ENCODE measurements at places on chromosomes 1 and 21. TPM values are rescaled to one million over a fixed set of nuclear protein-coding genes. Genes with fewer than 3 reads are reported as not detected.

CRABP2 gene
- total RNA-seq, result 1.4 TPM

EXO5 gene
- total RNA-seq, result 18.2 TPM

HCN3 gene
- 3.3 TPM for total RNA-seq

DHX9 gene
- total RNA-seq, result 355 TPM

SPATA45 gene
- not detected for total RNA-seq

ELAPOR1 gene
- total RNA-seq, result 32.7 TPM

DNA sequence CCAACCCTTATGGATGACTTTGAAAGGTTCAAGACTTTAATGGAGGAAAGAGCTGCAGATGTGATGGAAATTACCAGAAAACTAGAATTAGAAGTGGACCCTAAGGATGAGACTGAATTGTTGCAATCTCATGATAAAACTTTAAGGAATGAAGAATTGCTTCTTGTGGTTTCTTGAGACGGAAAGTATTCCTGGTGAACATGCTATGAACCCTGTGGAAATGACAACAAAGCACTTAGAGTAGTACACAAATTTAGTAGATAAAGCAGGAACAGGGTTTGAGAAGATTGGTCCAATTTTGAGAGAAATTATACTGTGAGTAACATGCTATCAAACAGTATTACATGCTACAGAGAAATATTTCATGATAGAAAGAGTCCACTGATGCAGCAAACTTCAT lies 215.4 kb downstream of the OMA1 start:
- no peak overlapping the region for H3K27ac ChIP-seq
- H3K27me3 ChIP-seq, result no peaks in the 10 kb centered on the region
- H3K4me3 ChIP-seq, result no peak overlapping the region
- no peak for DNase-seq
- no peaks in the 10 kb centered on the region for H3K36me3 ChIP-seq
- no peaks in the 10 kb centered on the region for H3K4me1 ChIP-seq

DNA sequence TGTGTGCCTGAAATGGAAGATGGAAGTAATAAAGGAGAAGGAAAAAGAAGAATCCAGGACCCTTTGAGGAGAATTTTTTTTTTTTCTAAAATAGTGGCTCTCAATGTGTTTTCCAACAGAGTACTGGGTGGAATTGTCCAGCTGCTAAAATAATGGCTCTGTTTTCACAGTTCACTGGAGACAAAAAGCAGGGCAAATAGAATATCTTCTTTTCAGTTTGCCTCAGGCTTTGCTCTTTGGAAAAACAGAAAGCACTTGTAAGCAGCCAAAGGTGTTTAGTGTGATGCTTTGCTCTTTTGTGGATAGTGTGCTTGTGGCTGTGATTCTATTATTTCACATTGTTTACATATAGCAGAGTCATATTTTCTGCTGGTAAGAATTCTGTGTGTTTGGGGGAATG lies 77.4 kb upstream of the MROH9 start:
- no peak overlapping the region for H3K27ac ChIP-seq
- H3K27me3 ChIP-seq, result peaks cover 7% of the 10 kb centered on the region
- DNase-seq, result no peak
- H3K4me3 ChIP-seq, result no peak overlapping the region

GRCh38 chr21:21200939-21201615 lies 202.9 kb downstream of the NCAM2 start:
- no peaks in the 10 kb centered on the region for H3K27me3 ChIP-seq
- H3K27ac ChIP-seq, result peak overlapping the region; percentile 74
- H3K36me3 ChIP-seq, result peaks cover 3% of the 10 kb centered on the region
- H3K4me3 ChIP-seq, result no peak overlapping the region

DNA sequence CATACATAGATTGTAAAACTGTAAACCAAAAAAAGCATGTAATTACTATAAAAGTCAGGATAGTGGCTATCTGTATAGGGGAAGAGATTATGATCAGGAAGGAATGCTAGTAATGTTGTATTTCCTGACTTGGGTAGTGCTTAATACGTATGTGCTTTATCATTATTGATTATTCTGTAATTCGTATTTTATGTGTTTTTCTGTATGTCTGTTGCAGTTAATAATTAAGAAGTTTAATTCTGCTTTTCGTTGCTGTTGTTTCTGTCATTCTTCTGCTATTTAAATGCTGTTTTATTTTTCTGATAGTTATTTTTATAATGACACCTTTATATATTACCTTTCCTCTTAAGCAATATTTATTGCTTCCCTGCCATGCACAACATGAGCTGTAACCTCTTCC lies 29.3 kb upstream of the TRIM33 start:
- DNase-seq, result no peak
- H3K36me3 ChIP-seq, result no peaks in the 10 kb centered on the region
- H3K4me1 ChIP-seq, result no peaks in the 10 kb centered on the region

GRCh38 chr1:221149555-221150075 lies 270.4 kb downstream of the HLX start:
- no peaks in the 10 kb centered on the region for H3K27me3 ChIP-seq
- H3K4me1 ChIP-seq, result no peaks in the 10 kb centered on the region
- no peaks in the 10 kb centered on the region for H3K36me3 ChIP-seq

DNA sequence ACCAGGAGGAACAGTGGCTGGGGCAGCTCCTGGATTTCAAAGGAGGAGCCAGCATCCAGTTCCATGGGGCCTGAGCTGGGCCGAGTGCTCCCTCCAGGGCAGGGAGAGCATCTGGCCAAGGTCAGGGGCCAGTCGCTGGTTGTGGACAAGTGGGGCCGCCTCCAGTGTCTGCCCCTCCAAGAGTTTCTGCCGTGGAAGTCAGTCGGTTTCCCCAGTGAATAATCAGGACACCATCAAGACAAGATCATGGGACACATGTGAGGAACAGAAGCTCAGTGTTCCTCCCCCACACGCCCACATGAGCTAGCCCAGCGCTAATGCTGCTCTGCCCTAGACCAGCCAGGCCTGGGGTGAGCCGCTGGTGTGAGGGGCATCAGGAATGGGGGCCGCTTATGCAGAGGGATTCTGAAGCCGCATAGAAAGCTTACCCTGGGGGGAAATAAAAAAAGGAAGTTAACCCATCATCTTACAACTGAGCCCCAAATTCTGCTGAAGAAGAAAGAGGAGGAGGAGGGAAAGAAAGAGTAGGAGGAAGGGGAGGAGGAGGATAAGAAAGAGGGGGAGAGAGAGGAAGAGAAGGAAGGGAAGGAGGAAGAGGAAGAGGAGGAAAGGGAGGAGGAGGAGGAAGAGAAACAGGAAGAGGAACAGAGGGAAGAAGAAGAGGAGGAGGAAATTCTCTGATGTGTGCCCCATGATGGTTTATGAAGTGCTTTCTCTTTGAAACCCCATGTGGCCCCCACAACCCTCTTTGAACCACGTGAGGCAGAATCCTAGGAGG lies 198.4 kb downstream of the MATN1 start:
- peaks cover 12% of the 10 kb centered on the region for H3K27me3 ChIP-seq
- no peak for DNase-seq
- no peak overlapping the region for H3K27ac ChIP-seq
- H3K4me1 ChIP-seq, result no peaks in the 10 kb centered on the region
- H3K36me3 ChIP-seq, result no peaks in the 10 kb centered on the region

DNA sequence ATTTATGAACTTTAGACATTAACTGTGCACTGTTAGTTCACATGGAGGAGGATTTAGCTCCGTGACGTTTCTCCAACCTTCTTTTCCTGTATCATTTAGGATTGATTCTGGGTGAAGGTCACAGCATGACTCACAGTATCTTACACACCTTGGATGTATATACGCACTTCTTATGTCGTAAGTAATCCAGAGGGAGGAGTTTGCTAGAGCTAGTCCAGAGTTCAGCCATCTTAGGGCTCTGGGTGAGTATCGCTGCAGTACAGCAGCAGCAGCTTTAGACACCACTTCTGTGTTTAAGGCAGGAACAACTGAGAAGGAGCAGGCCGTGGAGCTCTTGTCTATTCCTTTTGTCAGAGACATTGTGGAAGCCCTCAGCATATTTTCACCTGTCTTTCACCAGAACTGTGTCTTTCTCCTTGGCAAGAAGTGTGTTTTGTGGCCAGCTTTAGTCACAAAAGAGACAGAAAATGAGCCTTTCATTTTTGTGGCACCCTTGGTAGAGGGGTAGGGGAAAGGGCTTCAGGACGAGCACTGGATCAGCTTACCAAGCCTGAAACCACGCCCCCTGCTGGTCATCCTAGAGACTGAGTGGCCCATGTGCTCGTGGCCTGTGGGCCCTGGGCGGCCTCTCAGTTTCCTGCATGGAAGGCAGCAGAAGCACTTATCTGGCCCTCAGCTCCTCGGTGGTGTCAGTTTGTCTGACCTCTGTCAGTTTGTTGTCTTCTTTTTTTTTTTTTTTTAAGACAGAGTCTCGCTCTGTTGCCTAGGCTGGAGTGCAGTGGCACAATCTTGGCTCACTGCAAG lies 64.0 kb downstream of the ADARB1 start:
- no peak overlapping the region for H3K4me3 ChIP-seq
- H3K27me3 ChIP-seq, result no peaks in the 10 kb centered on the region
- H3K4me1 ChIP-seq, result peaks cover 5% of the 10 kb centered on the region

- no peaks in the 10 kb centered on the region for H3K4me1 ChIP-seq
- DNase-seq, result no peak
- no peaks in the 10 kb centered on the region for H3K36me3 ChIP-seq
- H3K27ac ChIP-seq, result no peak overlapping the region
Measured at GRCh38 chr1:52880206-52880605, 37.6 kb downstream of the ZYG11A start.

- H3K27me3 ChIP-seq, result peaks cover 3% of the 10 kb centered on the region
- H3K36me3 ChIP-seq, result no peaks in the 10 kb centered on the region
- no peak overlapping the region for H3K4me3 ChIP-seq
- no peak overlapping the region for H3K27ac ChIP-seq
- no peak for DNase-seq
- no peaks in the 10 kb centered on the region for H3K4me1 ChIP-seq
Measured at GRCh38 chr1:165212229-165212628, 144.3 kb downstream of the LMX1A start.

- H3K27ac ChIP-seq, result no peak overlapping the region
- H3K27me3 ChIP-seq, result peaks cover 3% of the 10 kb centered on the region
- H3K4me3 ChIP-seq, result no peak overlapping the region
- no peaks in the 10 kb centered on the region for H3K4me1 ChIP-seq
- no peaks in the 10 kb centered on the region for H3K36me3 ChIP-seq
Measured at GRCh38 chr1:33586106-33586505, 113.7 kb downstream of the ZSCAN20 start.

DNA sequence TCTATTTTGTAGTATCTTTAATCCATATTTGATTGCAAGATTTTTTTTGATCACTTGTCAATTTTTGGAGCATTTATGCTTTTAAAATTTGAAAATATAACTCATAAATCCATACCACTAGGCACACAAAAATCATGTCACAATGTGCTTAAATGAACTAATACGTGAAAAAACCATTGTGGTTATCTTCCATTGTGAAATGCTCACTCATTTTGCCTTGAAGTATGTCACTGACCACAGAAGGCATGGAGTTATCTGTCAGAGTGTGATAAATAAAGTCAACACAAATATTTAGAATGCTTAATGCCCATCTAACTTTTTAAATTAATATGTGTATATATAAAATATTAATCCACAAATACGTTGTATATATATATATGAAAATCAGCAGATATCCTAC lies 347.2 kb downstream of the PTPRC start:
- no peaks in the 10 kb centered on the region for H3K27me3 ChIP-seq
- no peak for DNase-seq
- no peak overlapping the region for H3K27ac ChIP-seq
- no peak overlapping the region for H3K4me3 ChIP-seq

DNA sequence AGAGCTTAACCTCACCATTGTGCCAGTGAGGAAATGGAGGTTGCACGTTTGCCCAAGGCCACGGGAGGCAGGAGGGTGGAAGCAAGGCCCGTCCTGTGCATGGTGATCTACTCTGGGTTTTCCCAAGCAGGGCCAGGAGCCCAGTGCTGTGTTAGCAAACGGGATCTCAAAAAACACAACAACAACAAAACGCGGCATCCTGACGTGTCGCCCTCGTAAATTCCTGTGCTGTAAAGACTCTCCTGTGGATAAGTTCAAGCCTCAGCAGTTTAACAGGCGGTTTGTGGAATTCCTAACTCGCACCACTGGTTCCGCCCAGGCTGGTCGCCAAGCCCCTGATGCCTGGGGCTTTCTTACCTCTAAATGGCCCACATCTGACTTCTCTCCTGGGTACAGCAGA lies 39.1 kb downstream of the TFF3 start:
- H3K36me3 ChIP-seq, result peaks cover 3% of the 10 kb centered on the region

- DNase-seq, result no peak
- no peak overlapping the region for H3K27ac ChIP-seq
- no peak overlapping the region for H3K4me3 ChIP-seq
- peaks cover 30% of the 10 kb centered on the region for H3K27me3 ChIP-seq
- no peaks in the 10 kb centered on the region for H3K36me3 ChIP-seq
- H3K4me1 ChIP-seq, result no peaks in the 10 kb centered on the region
Measured at GRCh38 chr1:30691480-30691879, 31.9 kb downstream of the MATN1 start.

GRCh38 chr21:38992737-38993136 lies 187.0 kb downstream of the ETS2 start:
- H3K36me3 ChIP-seq, result no peaks in the 10 kb centered on the region
- peaks cover 11% of the 10 kb centered on the region for H3K27me3 ChIP-seq
- H3K4me3 ChIP-seq, result no peak overlapping the region
- no peak for DNase-seq
- no peaks in the 10 kb centered on the region for H3K4me1 ChIP-seq
- no peak overlapping the region for H3K27ac ChIP-seq

DNA sequence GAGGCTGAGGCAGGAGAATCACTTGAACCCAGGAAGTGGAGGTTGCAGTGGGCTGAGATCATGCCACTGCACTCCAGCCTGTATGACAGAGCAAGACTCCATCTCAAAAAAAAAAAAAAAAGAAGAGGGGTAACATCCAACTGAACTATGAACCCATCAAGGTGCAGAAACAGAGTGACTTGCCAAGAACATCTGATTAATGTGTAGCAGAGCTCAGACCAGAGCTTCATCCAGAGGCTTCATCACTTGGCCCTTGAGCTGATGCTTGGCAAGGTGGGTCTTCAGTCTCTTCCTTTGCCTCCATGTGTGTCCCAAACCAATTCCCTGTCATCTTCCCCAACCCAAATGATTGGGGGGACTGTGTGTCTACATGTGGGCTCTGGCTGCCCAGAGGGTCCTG lies 32.6 kb downstream of the HSD3B1 start:
- H3K4me1 ChIP-seq, result no peaks in the 10 kb centered on the region
- no peak overlapping the region for H3K27ac ChIP-seq
- H3K36me3 ChIP-seq, result no peaks in the 10 kb centered on the region
- no peak for DNase-seq
- no peak overlapping the region for H3K4me3 ChIP-seq

DNA sequence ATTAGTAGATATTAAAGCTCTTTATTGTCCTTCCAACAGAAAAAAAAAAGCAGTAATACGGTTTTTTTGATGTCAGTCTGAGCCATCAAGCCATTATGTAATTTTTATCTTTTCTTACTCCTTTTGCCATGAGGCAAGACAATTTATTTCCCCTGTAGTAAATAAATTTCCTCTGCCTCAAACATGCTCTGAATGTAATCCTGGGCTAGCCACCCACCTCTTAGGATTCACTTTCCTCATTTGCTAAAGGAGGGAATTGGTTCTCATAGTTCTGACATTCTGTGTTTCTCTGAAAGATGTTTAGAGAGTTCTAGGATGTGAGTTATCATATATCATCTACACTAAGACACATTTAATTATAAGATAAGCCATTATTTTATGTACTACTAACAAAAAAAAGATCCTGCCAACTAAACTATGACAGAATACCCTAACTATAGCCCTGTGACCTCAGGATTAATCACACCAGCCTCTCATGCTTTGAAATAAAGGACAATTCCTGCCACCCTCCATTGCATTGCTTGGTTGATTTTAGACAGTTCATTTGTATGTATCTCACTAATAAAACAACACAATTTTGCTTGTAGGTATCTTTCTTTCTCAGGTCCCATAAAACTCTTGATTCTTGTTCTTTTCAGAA lies 34.0 kb upstream of the RAP1A start:
- H3K36me3 ChIP-seq, result peaks cover 3% of the 10 kb centered on the region
- H3K4me1 ChIP-seq, result peaks cover 15% of the 10 kb centered on the region
- DNase-seq, result no peak
- H3K27ac ChIP-seq, result no peak overlapping the region
- no peak overlapping the region for H3K4me3 ChIP-seq
- H3K27me3 ChIP-seq, result no peaks in the 10 kb centered on the region

Measured in activated T-helper 1 cell treated with anti-CD3 and anti-CD28 coated beads, Interleukin-12 subunit alpha, Interleukin-12 subunit beta, Interleukin-2, Interleukin-4 antibody, amounts not matched to agents 30 ng/mL and 10 ng/mL and 1 ng/mL, durations not matched to agents 14 hours and 24 hours and 36 hours (primary cell).